ENCODE measurements at places on chromosomes 11 and 22.

DNA sequence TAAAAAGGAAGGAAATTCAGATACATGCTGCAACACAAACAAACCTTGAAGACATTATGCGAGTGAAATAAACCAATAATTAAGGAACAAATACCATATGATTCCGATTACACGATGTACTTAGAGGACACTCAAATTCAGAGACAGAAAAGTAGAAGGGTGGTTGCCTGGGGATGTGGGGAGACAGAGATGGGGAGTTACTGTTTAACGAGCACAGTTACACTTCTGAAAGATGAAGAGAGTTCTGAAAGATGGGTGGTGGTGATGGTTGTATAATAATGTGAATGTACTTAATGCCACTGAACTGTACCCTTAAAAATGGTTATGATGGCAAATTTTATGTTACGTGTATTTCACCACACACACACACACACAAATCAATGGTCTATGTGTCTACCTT lies 14.7 kb downstream of the ZBTB44 start:
- DNase-seq: no peak

GRCh38 chr11:64998690-64999431 lies 2.1 kb upstream of the BATF2 start:
- no peak for DNase-seq

DNA sequence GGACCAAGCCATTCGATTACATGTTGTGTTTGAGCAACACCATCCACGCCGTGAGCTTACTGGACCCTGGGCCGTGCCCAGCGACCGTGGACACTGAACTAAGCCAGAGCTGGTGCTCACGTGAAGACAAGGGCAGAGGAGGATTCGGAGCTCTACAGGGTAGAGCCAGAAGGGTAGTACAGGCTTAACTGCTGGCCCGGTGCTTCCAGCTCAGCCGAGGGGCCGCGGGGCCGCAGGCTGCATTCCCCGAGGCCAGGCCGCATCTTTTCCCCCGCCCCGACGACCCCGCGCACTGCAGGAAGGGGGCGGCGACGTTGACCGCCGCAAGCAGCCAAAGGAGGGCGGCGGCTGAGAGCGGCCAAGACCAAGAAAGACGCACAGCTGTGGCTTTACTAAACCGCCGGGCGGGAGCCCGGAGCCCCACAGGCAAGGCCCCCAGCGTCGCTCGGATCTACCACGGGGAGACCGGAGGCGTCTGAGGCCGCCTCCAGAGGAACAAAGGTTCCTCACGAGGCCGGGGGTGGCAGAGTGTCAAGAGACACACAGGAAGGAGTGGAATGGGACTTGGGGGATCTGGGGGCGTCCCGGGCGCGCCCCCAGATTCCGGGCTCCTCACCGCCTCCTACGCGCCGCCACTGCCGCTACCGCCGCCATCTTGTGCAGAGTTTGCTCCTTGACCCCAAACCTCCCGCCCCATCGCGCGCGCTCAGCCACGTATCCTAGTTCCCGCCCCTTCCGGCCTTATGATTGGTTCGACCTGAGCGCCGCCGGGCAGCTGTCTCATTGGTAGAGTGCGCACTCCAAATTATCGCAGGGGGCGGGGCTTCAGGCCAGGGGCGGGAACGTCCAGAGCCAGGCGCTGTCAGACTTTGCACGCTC lies at the start of gene GANAB:
GANAB (minus strand) TSS at position 668 of the 879 bp plus-strand sequence; CDS start at position 654, 14 bp downstream.
- DNase-seq: peak; percentile 98

- DNase-seq: no peak
Measured at GRCh38 chr11:79699246-79699645, 258.4 kb upstream of the TENM4 start.

- DNase-seq: no peak
Measured at GRCh38 chr11:33256813-33257159, 395 bp upstream of the HIPK3 start.

GRCh38 chr11:73632996-73633395 lies 13.4 kb upstream of the PLEKHB1 start:
- DNase-seq: no peak
